A549 treated with dexamethasone at 1 μM for 4 hours (cell line): ENCODE measurements at places on chromosomes 1 and 21. TPM values are rescaled to one million over a fixed set of nuclear protein-coding genes. Genes with fewer than 3 reads are reported as not detected.

Gene OR6K3
- total RNA-seq = not detected in 5 replicates

Gene IL12RB2
- 0.09 to 0.18 TPM (median 0.15 TPM) in 4 of 5 replicates, not detected in the other for total RNA-seq

Gene KCNE2
- not detected in 5 replicates for total RNA-seq

Gene CD101
- total RNA-seq = 0.14 to 0.58 TPM (median 0.49 TPM) in 5 replicates

Gene ST6GALNAC3
- 0.21 to 1.1 TPM (median 0.64 TPM) in 5 replicates for total RNA-seq

Gene SERPINC1
- 0.06 to 0.16 TPM (median 0.13 TPM) in 4 of 5 replicates, not detected in the other for total RNA-seq

Gene CRYZL1
- total RNA-seq = 12.2 to 15.0 TPM (median 13.7 TPM) in 5 replicates

Gene PM20D1
- total RNA-seq = not detected in 5 replicates

Gene C8A
- total RNA-seq = not detected in 5 replicates

Gene SH2D2A
- 2.5 to 4.6 TPM (median 3.3 TPM) in 5 replicates for total RNA-seq

Gene AHDC1
- 16.9 to 31.3 TPM (median 29.9 TPM) in 5 replicates for total RNA-seq
